ENCODE measurements at places on chromosomes 1 and 21. TPM values are rescaled to one million over a fixed set of nuclear protein-coding genes. Genes with fewer than 3 reads are reported as not detected.
A peak's percentile ranks its signal among the peaks of the same experiment; 100 is the strongest.

The SMCP gene
- total RNA-seq = not detected

The ADORA1 gene
- total RNA-seq = 0.89 TPM

The FAM151A gene
- not detected for total RNA-seq

The NBPF4 gene
- total RNA-seq = 0.46 TPM

The GBP2 gene
- total RNA-seq = 19.1 TPM

The MYCL gene
- total RNA-seq = 1.5 TPM

DNA sequence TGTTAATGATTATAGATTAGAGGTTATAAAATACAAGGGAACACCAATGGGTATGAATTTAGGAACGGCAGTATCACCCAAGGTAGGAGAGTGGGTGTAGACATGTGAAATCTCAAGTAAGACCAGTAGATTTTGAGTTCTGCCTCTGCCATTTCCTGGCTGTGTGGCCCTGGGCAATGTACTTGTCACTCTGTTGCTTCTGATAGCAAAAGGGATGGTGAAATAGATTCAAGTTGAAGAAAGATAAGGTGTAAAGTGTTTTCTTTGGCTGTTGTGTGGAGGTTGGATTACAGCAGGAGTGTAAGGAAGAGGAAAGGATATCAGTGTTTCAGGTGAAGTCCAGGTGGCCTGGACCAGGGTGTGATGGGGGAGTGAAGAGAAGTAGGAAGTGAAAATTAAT is 64.3 kb downstream of the ADSS2 start:
- DNase-seq = no peak

DNA sequence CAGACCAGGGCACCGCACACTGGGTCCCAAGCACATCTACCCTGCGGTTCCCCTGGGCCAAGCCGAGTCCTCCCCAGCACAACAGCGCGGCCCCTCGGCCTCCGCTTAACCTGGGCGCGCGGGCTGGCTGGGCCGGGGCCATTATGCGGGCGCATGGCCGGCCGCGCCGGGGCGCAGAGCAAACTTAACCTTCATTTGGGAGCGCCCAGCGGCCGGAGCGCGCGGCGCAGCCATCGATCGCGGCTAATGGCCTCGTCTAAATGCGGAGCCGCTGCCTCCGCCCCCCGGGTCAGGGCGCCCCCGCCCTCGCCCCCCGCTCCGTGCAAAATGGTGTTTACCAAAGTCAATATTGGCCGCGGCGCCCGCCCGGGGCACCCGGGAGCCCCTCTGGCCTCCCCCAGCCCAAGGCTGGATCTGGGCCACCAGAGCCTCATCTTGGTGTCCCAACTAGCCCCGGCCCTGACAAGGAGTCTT is 272.1 kb downstream of the TRABD2B start:
- no peak for DNase-seq

GRCh38 chr1:79551321-79551720 is 544.8 kb upstream of the ADGRL4 start:
- no peak for DNase-seq

The TPTE gene
- total RNA-seq = 5.9 TPM

DNA sequence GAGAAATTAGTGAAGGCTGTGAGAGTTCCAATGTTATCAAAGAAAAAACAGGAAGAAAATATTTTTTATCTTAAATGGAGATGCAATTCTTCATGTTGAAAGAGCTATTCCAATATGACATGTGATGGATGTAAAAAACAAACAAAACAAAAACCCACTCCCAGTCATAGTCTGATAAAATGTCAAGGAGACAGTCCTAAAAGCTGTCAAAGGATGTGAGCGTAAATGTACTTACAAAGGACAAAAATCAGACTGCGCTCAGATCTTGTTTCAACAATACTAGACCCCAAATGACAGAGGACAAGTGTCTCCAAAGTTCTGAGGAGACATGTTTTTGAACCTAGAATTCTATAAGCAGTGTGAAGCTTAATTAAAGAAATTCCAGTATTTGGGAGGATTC is 265.8 kb downstream of the PLPP3 start:
- no peak for DNase-seq

GRCh38 chr1:224766266-224766665 is 150.1 kb downstream of the CNIH3 start:
- DNase-seq = no peak

DNA sequence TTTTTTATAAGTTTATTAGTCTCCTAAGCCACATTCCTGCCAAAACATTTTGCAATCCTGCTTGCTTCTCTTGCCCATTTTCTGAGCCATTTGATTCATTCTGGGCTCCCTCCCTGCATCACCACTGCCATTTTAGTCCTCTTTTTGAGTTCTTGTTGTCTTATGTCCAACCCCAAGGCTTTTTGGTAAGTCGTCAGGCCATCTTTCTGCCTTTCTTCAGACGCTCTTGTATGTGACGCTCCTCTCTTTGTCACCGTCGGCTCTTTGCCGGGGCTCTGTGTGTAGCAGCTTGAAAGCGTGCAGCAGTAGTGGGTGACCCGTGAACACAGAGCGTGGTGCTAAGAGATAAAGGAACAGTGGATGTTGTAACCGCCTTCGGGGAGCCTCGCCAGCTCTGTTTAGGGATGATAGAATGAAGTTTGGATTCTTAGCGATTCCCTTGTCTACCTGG is 14.6 kb downstream of the HUNK start:
- no peak for DNase-seq

- no peak for DNase-seq
These were observed 12.0 kb upstream of the KCND3 start for GRCh38 chr1:112001436-112001835.

The CA6 gene
- total RNA-seq = not detected

The CELA3A gene
- total RNA-seq = not detected

- peak; percentile 98 for DNase-seq
These were observed 10.8 kb upstream of the TIAM1 start for GRCh38 chr21:31354604-31355443.

DNA sequence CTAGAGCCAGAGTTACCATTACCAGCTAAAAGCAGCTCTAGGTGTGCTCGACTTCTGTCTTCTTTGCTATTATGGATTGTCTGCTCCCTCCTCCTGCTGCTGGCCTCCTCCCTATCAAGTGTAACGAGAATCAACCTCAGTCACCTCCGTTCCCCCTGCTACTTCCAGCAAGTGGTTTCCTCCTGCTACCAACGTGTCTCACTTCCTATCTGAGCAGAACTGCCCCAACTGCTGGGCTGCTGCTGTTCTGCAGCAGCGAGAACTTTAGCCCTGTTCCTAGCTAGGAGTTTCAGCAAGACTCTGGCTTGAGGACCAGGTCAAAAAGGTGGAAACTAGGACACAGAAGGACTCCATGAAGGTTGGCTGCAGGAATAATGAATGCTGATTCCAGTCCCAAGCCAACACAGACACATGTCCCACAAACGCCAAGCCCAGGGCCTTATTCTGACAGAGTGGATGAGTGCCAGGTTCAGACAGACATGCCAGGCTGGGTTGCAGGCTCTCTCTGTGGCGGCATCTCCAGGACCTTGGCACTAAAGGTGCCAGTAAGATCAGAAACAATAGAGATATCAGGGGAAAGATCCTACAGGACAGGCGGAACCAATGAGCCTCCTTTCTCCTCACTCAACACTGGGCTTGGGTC is 46.9 kb downstream of the CD34 start:
- no peak for DNase-seq

GRCh38 chr1:44412601-44413000 is 7.5 kb downstream of the RNF220 start:
- no peak for DNase-seq

DNA sequence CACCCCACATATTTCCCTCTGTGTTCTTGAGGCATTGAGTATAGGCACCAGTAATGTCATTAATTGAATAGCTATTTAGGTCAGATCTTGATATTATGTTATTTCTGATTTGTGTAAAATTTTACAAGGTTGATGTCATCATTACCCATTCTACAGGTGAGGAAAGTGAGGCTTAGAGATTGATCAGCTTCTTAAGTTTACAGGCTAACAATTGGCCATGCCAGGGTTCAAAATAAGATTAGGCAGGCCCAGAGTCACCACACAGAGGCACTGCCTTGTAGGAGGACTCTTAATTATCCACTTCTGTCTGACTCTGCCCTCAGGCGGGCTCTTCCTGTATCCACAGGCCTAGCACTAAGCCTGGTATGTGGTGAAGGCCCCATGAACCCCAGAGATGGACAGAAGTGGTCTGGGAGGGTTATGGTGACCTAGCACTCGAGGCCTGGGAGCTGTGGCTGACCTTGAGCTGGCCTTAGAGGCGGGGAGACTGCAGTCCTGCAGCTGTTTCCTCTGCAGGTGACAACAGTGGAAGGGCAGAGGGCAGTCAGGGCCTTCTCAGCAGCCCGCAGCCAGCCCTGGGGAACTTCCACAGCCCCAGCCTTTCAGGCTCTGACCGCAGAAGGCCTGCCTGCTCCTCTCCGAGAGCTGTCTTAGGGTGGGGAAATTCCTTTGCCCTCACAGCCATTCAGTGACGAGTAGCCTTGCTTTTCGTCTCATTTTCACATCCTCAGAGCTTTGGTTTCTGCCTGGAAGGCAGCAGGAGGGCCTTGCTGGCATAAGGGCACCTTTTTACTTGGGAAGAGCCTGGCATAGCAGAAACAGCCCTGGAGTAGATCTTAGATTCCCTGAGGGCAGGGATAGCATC is 12.2 kb downstream of the ZDHHC18 start:
- no peak for DNase-seq

DNA sequence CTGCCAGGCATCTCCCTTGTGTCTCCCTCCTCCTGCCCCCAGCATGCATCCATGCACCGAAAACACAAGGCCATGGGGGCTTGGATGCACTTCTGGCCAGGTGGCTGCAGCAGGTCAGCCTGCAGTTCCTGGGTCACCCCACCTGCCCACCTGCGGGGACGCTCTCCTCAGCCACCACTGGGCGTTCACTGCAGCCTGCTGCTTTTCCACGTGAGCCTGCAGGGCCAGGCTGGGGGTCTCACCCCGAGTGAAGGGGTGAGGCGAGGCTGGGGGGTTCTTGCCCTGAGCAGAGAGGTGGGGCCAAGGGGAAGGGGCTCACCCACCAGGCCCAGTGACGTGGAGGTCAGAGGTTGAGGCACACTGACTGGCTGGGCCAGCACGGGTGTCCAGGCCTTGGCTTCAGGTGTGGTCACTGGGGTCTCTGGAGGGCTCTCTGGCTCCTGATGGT is 64.6 kb downstream of the WNT9A start:
- peak; percentile 0 for DNase-seq

GRCh38 chr21:21028275-21028820 is 30.1 kb downstream of the NCAM2 start:
- no peak for DNase-seq

- DNase-seq = no peak
These were observed 186.4 kb downstream of the NR5A2 start for GRCh38 chr1:200213921-200214320.

The LMO4 gene
- total RNA-seq = 48.4 TPM

DNA sequence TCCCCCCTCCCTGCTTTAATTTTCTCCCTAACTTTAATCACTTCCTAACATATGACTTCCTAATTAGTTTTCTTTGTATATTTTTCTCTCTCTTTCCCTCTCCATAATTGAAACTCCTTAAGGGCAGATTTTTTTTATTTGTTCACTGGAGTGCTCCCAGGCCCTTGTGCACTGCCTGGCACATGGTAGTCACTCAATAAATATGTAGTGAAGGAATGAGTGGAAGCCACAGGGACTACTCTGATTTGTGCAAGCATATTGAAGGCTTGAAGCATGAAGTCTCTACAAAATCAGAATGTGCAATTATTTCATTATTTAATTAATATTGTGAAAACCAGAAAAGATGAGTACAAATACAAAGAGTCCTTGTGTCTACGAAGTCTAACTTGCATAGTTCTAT is 41.5 kb downstream of the SNX7 start:
- DNase-seq = no peak

The KRTAP11-1 gene
- total RNA-seq = not detected

The CFH gene
- total RNA-seq = 3.8 TPM

- no peak for DNase-seq
These were observed 5.8 kb upstream of the NDUFV3 start for GRCh38 chr21:42887326-42887725.

GRCh38 chr1:6501279-6501813 is 9.9 kb upstream of the PLEKHG5 start:
- no peak for DNase-seq

The SYT11 gene
- 7.4 TPM for total RNA-seq

GRCh38 chr1:208068908-208069307 is 158.0 kb upstream of the CD34 start:
- no peak for DNase-seq

DNA sequence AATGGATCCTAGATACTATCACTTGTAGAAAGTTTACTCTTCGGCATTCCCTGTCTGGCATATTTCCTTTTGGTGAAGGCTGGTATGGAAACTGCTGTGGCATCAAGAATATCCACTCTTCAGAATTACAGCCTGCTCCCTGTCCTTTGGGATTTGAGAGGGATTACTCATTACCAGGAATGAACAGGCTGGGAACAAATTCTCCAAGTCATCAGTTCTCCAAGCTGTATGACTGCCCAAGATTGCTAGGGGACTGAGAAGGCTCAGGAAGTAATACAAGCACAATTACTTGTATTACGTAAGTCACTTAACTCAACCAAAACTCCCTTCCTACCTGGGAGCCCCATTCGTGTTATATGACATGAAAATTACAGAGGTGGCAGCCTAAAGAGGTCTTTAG is 49.6 kb downstream of the CD58 start:
- DNase-seq = peak; percentile 45

The WNT9A gene
- 1.8 TPM for total RNA-seq

DNA sequence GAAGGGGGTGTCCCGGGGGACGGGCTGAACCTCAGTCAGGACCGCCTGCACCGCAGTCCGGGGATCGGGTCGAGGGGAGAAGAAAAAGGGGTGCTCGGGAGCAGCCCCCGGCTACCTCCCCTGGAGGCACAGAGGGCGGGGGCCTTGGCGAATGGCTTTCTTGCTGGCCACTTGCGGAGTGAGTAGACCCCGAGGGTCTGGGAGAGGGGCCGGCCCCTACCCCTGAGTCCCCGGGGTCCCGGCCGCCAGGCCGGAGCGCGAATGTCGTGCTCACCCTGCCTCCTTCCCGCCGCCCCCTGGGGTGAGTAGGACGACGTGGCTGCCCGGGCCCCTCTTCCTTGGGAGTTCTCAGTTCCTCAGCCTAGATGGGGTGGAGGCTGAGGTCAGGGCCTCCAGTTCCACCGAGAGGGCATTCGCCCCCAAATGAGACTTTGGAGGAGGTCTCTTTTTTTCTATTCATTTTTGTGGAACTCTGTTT is 113.0 kb downstream of the OSBPL9 start:
- no peak for DNase-seq

DNA sequence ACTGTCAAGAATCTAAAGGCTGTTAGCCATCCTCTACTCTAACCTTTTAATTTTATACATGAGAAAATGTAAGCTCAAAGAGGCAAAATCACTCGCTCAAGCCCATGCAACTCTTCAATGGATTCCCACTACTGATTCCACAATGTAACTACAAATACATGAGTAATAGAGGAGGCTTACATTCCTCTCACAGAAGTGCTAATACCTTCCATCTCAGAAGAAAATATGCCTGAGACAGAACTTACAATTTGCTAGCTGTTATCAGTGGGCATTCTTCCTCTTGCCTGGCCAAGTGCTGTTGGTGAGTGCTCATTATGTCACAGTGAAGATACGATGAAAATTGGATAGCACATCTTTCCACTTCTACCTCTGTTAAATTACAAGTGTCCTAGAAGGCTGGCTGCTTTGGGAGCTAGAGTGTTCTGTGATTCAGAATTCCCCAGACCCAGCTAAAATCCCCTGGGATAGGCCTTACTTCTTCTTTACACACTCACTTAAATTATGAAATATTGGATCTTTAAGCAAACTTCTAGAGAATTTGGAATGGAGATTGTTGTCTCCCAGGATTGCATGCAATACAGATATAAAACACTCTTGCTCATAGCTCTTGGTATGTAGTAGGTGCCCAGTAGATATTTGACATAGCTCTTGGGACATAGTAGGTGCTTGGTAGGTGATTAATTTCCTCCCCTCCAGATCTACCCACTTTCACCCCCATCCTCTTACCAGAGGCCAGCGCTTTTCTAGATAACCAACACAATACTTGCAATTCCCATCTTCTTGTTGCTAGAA is 24.1 kb downstream of the BCL9 start:
- no peak for DNase-seq

The SGIP1 gene
- total RNA-seq = not detected
